ENCODE measurements at places on chromosomes 3 and 15.

DNA sequence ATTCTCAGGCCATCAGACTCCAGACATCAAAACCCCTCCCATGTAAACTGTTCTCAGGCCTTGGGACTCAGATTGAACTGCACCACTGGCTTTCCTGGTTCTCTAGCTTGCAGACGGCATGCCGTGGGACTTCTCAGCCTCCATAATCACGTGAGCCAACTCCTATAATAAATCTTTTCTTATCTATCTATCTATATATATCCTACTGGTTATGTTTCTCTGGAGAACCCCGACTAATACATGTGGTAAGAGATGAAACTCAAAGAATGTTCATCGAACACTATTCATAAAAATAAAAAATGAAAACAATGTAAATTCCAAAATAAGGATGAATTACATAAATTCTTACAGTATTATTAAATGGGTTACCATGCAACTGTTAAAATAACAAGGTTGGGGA, 84.5 kb upstream of the NTRK3 start:
- H3K4me1 ChIP-seq, result no peaks in the 10 kb centered on the region
- no peak overlapping the region for H3K4me3 ChIP-seq
- H3K27ac ChIP-seq, result no peak overlapping the region
- no peaks in the 10 kb centered on the region for H3K36me3 ChIP-seq
- peaks cover under 1% of the 10 kb centered on the region for H3K27me3 ChIP-seq

DNA sequence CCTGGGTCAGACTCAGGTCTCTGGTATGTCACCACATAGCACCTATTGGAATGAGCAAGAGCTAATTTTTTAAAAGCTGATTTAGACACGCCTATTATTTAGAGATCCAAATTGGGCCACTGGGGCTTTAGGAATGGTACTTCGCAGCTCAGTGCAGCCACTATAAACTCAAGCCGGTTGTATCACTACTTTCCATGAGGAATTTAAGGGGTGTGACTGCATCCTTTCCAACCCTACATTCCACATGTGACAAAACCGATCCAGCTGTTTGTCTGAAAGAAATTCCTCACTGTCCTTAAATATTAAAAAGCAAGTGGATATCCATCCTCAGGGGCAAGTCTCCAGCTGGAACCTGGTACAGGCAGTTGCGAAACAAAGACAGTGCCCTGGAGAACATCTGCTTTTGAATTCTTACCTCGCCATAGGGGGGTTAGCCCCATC, 12.8 kb downstream of the VGLL3 start:
- no peaks in the 10 kb centered on the region for H3K27me3 ChIP-seq
- H3K4me1 ChIP-seq, result no peaks in the 10 kb centered on the region
- H3K36me3 ChIP-seq, result no peaks in the 10 kb centered on the region

GRCh38 chr15:39801641-39802309, 19.1 kb upstream of the FSIP1 start:
- H3K4me3 ChIP-seq, result no peak overlapping the region
- H3K27me3 ChIP-seq, result peaks cover 22% of the 10 kb centered on the region
- H3K4me1 ChIP-seq, result peaks cover 7% of the 10 kb centered on the region
- peak; percentile 14 for DNase-seq

DNA sequence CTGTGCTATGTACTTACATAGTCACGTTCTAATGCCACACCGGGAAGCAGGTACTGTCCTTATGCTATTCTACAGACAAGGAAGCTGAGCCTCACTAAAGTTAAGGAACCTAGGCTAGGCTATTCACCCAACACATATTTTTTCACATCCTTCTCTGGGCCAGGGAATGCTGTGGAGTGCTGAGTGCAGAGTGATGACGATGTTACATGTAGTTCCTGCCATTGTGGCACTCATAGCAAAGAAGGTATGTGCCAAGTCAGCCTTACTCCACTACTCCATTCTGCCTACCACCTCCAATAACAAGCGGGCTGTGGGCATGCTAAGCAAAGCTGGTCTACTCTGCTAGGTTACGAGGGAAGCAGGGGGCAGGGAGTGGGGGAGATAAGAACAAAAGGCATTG, 69.8 kb upstream of the SLC25A26 start:
- no peak overlapping the region for H3K27ac ChIP-seq
- H3K4me1 ChIP-seq, result no peaks in the 10 kb centered on the region
- no peak overlapping the region for H3K4me3 ChIP-seq

DNA sequence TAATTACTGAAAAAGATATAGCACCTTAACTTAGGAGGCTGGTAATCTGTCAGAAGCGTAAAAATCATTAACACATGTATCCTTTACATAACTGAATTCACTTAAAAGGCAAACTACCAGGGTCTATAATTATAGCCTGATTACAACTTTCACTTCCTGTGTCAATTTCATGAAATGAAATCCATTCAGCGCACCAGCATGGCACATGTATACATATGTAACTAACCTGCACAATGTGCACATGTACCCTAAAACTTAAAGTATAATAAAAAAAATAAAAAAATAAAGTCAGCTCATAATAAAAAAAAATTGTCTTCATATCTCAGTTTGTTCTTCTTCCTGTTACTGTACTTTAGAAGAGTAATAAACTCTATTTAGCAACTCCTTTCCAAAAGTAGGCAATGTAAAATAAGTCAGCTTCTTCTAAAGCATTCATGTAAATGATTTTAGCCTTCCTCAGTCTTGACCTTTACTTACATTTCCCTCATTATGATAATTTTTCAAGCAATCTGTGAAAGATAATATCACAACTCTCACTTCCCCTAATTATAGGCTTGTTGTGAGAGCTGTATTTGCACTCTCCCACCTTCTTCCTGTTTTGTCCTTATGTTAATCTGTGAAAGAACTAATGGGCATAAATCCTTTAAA, 50.1 kb downstream of the KBTBD8 start:
- peaks cover 5% of the 10 kb centered on the region for H3K36me3 ChIP-seq
- H3K4me1 ChIP-seq, result peaks cover 13% of the 10 kb centered on the region
- peak; percentile 29 for DNase-seq
- H3K27ac ChIP-seq, result peak overlapping the region; percentile 64
- peak overlapping the region; percentile 76 for H3K4me3 ChIP-seq

DNA sequence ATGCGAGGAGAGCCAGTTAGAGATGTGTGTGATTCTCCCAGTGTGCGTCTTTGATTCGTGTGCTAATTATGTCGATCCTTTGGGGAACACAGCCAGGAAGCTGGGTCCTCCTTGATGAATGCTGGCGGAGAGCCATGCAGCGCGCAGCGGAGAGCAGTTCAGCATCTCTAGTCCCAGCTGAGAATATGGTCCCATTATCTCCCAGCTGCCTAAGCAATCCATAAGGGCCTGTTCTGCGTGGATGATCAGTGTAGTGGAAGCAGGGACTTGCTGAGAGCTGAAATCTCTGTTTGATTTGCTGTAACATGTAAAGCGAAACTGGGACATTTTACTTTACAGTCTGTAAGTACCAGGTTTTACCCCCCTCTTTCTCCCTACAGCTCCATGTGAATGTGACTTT, 412.7 kb downstream of the CNTN4 start:
- no peak overlapping the region for H3K4me3 ChIP-seq
- H3K27ac ChIP-seq, result no peak overlapping the region
- peak; percentile 0 for DNase-seq
- H3K4me1 ChIP-seq, result peaks cover 3% of the 10 kb centered on the region

GRCh38 chr3:144289057-144289456, 317.4 kb downstream of the DIPK2A start:
- H3K27ac ChIP-seq, result no peak overlapping the region
- no peak overlapping the region for H3K4me3 ChIP-seq
- DNase-seq, result no peak
- no peaks in the 10 kb centered on the region for H3K36me3 ChIP-seq
- H3K27me3 ChIP-seq, result peaks cover 4% of the 10 kb centered on the region

GRCh38 chr3:6315906-6316305, 545.0 kb upstream of the GRM7 start:
- H3K4me1 ChIP-seq, result no peaks in the 10 kb centered on the region
- H3K27ac ChIP-seq, result no peak overlapping the region
- H3K4me3 ChIP-seq, result no peak overlapping the region
- DNase-seq, result no peak
- H3K27me3 ChIP-seq, result peaks cover 1% of the 10 kb centered on the region
- no peaks in the 10 kb centered on the region for H3K36me3 ChIP-seq

- H3K4me3 ChIP-seq, result peak overlapping the region; percentile 73
- H3K27ac ChIP-seq, result no peak overlapping the region
- H3K4me1 ChIP-seq, result peaks cover 15% of the 10 kb centered on the region
- peaks cover 9% of the 10 kb centered on the region for H3K27me3 ChIP-seq
- H3K36me3 ChIP-seq, result peaks cover 12% of the 10 kb centered on the region
- DNase-seq, result no peak
Measured at GRCh38 chr15:72197041-72197459, 537 bp downstream of the GRAMD2A start.

GRCh38 chr3:120443626-120444123, 7.1 kb downstream of the FSTL1 start:
- DNase-seq, result no peak
- no peaks in the 10 kb centered on the region for H3K36me3 ChIP-seq
- H3K4me3 ChIP-seq, result no peak overlapping the region
- H3K4me1 ChIP-seq, result no peaks in the 10 kb centered on the region
- H3K27ac ChIP-seq, result no peak overlapping the region

GRCh38 chr15:71180986-71181853, 65.9 kb downstream of the THSD4 start:
- no peaks in the 10 kb centered on the region for H3K36me3 ChIP-seq
- peaks cover 5% of the 10 kb centered on the region for H3K27me3 ChIP-seq
- no peak overlapping the region for H3K27ac ChIP-seq
- H3K4me3 ChIP-seq, result no peak overlapping the region
- no peaks in the 10 kb centered on the region for H3K4me1 ChIP-seq
- DNase-seq, result no peak

GRCh38 chr3:9630550-9631139, 18.7 kb upstream of the MTMR14 start:
- H3K4me3 ChIP-seq, result no peak overlapping the region
- DNase-seq, result no peak
- peaks cover 2% of the 10 kb centered on the region for H3K27me3 ChIP-seq
- no peaks in the 10 kb centered on the region for H3K4me1 ChIP-seq
- H3K36me3 ChIP-seq, result no peaks in the 10 kb centered on the region

GRCh38 chr3:47266709-47267489, 15.7 kb downstream of the KIF9 start:
- peaks cover 9% of the 10 kb centered on the region for H3K4me1 ChIP-seq
- H3K36me3 ChIP-seq, result no peaks in the 10 kb centered on the region
- no peak for DNase-seq
- H3K4me3 ChIP-seq, result no peak overlapping the region

DNA sequence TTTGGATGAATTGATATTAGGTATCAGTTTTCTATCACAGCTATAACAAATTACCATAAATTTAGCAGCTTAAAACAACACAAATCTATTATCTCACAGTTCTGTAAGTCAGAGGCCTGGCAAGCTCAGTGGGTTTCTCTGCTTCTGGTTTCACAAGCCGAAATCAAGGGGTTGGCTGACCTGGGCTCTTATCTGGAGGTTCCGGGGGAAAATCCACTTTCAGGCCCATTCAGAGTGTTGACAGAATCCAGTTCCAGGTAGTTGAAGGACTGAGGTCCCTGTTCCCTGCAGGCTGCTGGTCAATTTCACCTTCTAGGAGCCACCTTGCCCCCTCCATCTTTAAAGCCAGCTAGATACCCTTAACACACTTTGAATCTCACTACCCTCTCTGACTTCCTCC, 11.1 kb upstream of the HHATL start:
- no peak overlapping the region for H3K27ac ChIP-seq
- H3K36me3 ChIP-seq, result no peaks in the 10 kb centered on the region
- no peak for DNase-seq
- peaks cover 7% of the 10 kb centered on the region for H3K27me3 ChIP-seq
- peaks cover 8% of the 10 kb centered on the region for H3K4me1 ChIP-seq

DNA sequence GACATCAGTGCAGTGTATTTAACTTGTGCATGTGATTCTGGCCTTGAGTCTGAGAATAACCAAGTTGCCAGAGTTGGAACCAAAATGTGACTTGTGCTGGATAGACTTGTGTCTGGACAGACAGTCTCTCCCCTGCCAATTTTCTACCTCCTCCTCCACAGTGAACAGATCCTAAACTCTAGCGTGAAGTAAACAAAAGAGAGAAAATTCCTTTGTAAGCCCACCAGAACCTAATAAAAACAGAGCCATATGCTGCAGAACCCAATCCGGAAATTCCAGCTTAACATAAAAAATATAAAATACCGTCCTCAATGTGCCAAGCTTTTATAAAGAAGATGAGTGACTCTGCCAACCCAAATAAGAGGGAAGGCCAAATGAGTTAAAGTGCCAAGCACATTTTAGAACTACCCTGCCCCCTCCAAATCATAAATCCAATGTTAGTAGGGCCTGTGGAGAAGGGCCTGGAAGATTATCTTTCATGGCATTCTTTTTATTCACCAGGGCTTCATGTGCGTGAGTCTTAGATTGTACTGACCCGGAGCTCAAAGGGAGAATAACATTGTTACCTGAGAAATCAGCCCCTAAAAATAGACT, 344.6 kb upstream of the PROK2 start:
- peaks cover 2% of the 10 kb centered on the region for H3K4me1 ChIP-seq
- no peak overlapping the region for H3K27ac ChIP-seq
- peaks cover 1% of the 10 kb centered on the region for H3K36me3 ChIP-seq

GRCh38 chr3:3303636-3304035, 124.1 kb upstream of the CRBN start:
- no peak overlapping the region for H3K4me3 ChIP-seq
- H3K4me1 ChIP-seq, result no peaks in the 10 kb centered on the region
- H3K27me3 ChIP-seq, result peaks cover 20% of the 10 kb centered on the region

- no peak for DNase-seq
- H3K4me3 ChIP-seq, result no peak overlapping the region
- no peaks in the 10 kb centered on the region for H3K27me3 ChIP-seq
- H3K36me3 ChIP-seq, result peaks cover 4% of the 10 kb centered on the region
- no peak overlapping the region for H3K27ac ChIP-seq
- H3K4me1 ChIP-seq, result peaks cover 6% of the 10 kb centered on the region
Measured at GRCh38 chr3:64138656-64139375, 86.5 kb downstream of the PRICKLE2 start.

DNA sequence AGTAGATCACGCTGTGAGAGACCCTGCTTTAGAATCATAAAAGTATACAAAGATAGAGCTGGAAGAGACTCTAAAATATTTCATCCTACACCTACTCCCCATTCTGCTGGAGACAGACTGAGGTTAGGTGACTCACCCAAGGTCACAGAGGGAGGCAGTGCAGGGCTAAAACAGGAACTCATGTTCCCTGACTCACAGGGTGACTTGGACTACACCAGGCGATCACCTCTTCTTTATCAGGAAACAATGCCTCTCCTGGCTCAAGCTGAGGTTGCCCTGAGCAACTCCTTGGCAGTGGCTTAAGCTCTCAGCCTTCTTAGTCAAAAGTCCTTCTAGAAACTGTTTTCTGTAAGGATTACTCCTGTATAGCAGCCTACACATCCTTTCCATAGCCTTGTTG, 26.4 kb upstream of the TNFAIP8L3 start:
- H3K27ac ChIP-seq, result no peak overlapping the region
- DNase-seq, result no peak
- peaks cover 17% of the 10 kb centered on the region for H3K27me3 ChIP-seq
- no peak overlapping the region for H3K4me3 ChIP-seq
